ENCODE measurements at places on chromosomes 3 and 15. TPM values are rescaled to one million over a fixed set of nuclear protein-coding genes. Genes with fewer than 3 reads are reported as not detected.

- no peaks in the 10 kb centered on the region for H3K27me3 ChIP-seq
- H3K4me1 ChIP-seq = no peaks in the 10 kb centered on the region
- H3K36me3 ChIP-seq = no peaks in the 10 kb centered on the region
- H3K27ac ChIP-seq = no peak overlapping the region
Measured at GRCh38 chr3:182690172-182690571, 103.1 kb upstream of the ATP11B start.

Gene ANKRD63
- total RNA-seq = not detected

GRCh38 chr15:72685925-72686794, at the start of the genes BBS4 and HIGD2B:
BBS4 (plus strand) TSS chr15:72686207; CDS start chr15:72686228, 21 bp downstream.
HIGD2B (minus strand) TSS chr15:72686182; CDS start chr15:72676374, 9,808 bp downstream.
- H3K27ac ChIP-seq = peak within 1 kb of the TSS; percentile 79
- peak within 1 kb of the TSS; percentile 71 for H3K4me3 ChIP-seq
- peaks cover 6% of the 10 kb centered on the region for H3K4me1 ChIP-seq
- no peaks in the 10 kb centered on the region for H3K27me3 ChIP-seq
- DNase-seq = peak; percentile 93

DNA sequence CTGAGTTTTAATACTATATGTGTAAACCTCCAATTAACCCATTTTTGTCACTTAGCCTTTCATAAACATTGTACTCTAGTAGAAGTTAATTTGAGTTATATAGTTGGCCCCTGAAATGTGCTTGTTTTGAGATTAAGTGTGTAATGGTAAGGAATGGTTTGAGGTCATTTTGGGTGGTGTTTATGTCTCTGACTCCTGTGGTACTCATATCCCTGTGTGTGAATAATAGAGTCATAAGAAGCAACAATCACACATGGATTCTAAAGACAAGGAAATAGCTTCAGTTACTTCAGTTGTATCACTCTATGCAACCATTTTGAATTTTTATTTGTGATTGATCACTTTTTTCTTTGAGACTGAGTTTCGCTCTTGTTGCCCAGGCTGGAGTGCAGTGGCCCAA, 408.5 kb downstream of the MFSD1 start:
- no peak overlapping the region for H3K4me3 ChIP-seq
- H3K36me3 ChIP-seq = no peaks in the 10 kb centered on the region
- H3K4me1 ChIP-seq = no peaks in the 10 kb centered on the region
- no peak for DNase-seq

GRCh38 chr3:151034303-151034702, 51.2 kb upstream of the MED12L start:
- H3K27me3 ChIP-seq = no peaks in the 10 kb centered on the region
- H3K36me3 ChIP-seq = no peaks in the 10 kb centered on the region
- no peaks in the 10 kb centered on the region for H3K4me1 ChIP-seq
- no peak overlapping the region for H3K4me3 ChIP-seq

Gene CORO2B
- total RNA-seq = 0.19 TPM

DNA sequence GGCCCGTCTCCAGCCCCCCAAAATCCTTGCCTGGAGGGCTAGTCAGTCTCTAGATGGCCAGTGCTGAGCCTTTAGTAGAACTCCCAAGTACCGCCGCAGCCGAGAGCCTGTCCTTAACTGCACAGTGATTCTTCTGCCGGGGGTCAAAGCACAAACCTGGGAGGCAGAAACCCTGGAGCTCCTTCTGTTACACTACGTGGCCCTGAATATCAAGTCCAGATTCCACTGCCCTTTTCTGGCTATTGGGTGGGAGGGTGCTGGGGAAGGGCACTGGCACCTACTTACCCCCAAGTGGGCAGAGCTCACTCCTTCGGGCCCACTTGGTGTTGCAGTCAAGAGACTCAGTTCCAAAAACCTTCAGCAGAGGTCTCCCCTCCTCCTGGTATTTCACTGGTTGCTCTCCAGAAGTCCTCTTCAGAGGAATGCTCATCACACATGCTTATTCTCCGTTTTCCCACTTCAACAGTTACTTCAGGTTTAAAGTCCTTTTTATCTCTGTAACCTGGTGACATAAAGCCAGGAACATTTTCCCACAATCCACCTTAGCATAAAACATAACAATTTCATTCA, 10.8 kb downstream of the PDHB start:
- no peaks in the 10 kb centered on the region for H3K27me3 ChIP-seq
- DNase-seq = no peak
- H3K36me3 ChIP-seq = no peaks in the 10 kb centered on the region
- H3K4me1 ChIP-seq = peaks cover 3% of the 10 kb centered on the region
- H3K4me3 ChIP-seq = no peak overlapping the region

DNA sequence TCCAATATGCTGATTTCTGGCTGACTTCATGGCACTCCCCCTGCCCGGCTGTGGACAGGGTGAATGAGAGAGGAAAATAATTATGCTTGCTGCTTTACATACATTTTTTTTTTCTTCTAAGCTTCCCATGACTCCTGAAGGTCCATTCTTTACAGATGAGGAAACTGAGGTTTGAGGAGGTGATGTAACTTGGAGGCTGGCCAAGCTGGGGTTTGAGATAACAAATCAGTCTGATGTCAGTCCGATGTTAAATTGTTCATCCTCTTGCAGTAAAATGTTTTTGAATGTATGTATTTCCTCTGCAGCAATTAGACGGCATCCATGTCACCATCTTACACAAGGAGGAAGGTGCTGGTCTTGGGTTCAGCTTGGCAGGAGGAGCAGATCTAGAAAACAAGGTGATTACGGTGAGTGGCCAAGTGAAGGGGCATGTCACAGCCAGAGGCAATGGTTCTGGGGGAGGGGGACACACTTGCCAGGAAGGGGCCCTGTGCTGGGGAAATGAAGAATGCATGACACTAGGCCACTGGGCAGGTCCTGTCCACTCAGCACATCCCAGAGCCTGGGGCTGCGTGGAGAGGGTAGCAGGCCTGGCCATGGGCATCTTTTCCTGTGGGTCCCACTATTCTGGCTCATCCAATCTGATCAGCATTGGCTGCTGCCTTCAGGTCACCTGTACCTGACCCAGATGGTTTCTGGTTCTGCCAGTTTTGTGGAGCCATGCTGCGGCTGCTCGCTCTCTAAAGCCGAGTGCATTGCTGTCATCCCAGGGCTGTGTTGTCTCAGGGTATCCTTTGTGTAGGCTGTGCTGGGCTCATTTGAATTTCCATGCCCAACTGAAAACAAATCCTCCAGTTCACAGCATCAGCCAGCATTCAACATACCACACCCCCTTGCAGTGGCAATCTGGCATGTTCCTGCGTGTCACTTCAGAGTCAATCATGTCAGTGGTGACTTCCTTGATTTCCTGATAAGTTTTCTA, 20.4 kb downstream of the STARD5 start:
- H3K36me3 ChIP-seq = peaks cover 7% of the 10 kb centered on the region
- H3K4me1 ChIP-seq = peaks cover 24% of the 10 kb centered on the region
- no peak overlapping the region for H3K4me3 ChIP-seq
- H3K27me3 ChIP-seq = no peaks in the 10 kb centered on the region
- peak; percentile 33 for DNase-seq

DNA sequence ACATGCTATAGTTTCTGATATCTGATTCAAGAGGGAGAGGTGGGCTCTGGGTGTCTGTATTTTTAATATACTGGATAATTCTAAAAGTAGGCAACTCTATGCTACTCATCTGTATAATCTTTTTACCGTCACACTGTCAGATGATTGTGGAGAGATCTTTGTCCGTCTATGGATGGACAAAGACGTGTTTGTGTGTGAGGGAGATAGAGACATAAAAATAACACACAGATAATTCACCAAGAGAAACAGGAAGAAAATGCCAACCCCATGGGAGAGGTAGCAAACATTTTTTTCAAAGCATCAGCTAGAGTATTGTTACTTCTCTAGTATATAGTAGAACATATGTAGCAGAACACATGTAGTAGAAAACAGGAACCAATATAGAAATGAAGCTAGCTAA, 346.1 kb downstream of the AGBL1 start:
- DNase-seq = no peak
- H3K27me3 ChIP-seq = no peaks in the 10 kb centered on the region
- H3K27ac ChIP-seq = no peak overlapping the region

DNA sequence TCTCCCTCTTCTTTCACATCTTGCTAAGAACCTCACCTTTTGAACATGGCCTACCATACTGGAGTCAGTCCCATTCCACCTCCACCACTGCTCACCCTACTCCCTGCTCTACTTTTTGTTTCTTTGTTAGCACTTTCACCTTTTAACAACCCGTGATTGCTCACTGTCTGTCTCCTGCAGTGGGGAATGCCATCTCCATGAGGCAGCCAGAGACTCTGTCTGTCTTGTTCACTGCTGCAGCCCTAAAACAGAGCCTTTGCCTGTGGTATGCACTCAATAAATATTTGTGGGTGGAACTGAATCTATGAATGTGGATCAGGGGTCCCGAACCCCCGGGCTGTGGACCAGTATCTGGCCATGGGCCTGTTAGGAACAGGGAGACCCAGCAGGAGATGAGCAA, 16.5 kb upstream of the TLE3 start:
- no peak overlapping the region for H3K4me3 ChIP-seq
- no peak overlapping the region for H3K27ac ChIP-seq
- no peak for DNase-seq
- no peaks in the 10 kb centered on the region for H3K36me3 ChIP-seq

Gene SH2D7
- total RNA-seq = not detected

GRCh38 chr3:157624801-157625200, 121.6 kb upstream of the VEPH1 start:
- no peaks in the 10 kb centered on the region for H3K4me1 ChIP-seq
- no peak overlapping the region for H3K27ac ChIP-seq
- H3K36me3 ChIP-seq = no peaks in the 10 kb centered on the region

GRCh38 chr3:34174740-34175139, 376.3 kb downstream of the PDCD6IP start:
- no peaks in the 10 kb centered on the region for H3K4me1 ChIP-seq
- DNase-seq = no peak
- H3K27me3 ChIP-seq = no peaks in the 10 kb centered on the region
- no peaks in the 10 kb centered on the region for H3K36me3 ChIP-seq
- no peak overlapping the region for H3K4me3 ChIP-seq

- H3K4me1 ChIP-seq = no peaks in the 10 kb centered on the region
- H3K27me3 ChIP-seq = no peaks in the 10 kb centered on the region
- H3K4me3 ChIP-seq = no peak overlapping the region
- H3K36me3 ChIP-seq = no peaks in the 10 kb centered on the region
Measured at GRCh38 chr15:59354417-59355031, 18.1 kb downstream of the MYO1E start.

- no peak overlapping the region for H3K4me3 ChIP-seq
- DNase-seq = no peak
- H3K36me3 ChIP-seq = no peaks in the 10 kb centered on the region
- H3K4me1 ChIP-seq = no peaks in the 10 kb centered on the region
- no peaks in the 10 kb centered on the region for H3K27me3 ChIP-seq
Measured at GRCh38 chr15:80556694-80557367, 138.3 kb upstream of the ABHD17C start.

GRCh38 chr3:43348852-43349574, 62.7 kb downstream of the SNRK start:
- no peak overlapping the region for H3K27ac ChIP-seq
- H3K36me3 ChIP-seq = peaks cover 17% of the 10 kb centered on the region
- H3K27me3 ChIP-seq = no peaks in the 10 kb centered on the region
- peaks cover 8% of the 10 kb centered on the region for H3K4me1 ChIP-seq

GRCh38 chr3:64291345-64291744, 66.1 kb upstream of the PRICKLE2 start:
- no peak for DNase-seq
- H3K27ac ChIP-seq = no peak overlapping the region
- no peaks in the 10 kb centered on the region for H3K4me1 ChIP-seq
- H3K4me3 ChIP-seq = no peak overlapping the region
- H3K36me3 ChIP-seq = no peaks in the 10 kb centered on the region
- no peaks in the 10 kb centered on the region for H3K27me3 ChIP-seq

Gene EFCAB12
- 0.26 TPM for total RNA-seq

GRCh38 chr3:19931180-19931692, 2.8 kb downstream of the EFHB start:
- no peaks in the 10 kb centered on the region for H3K36me3 ChIP-seq
- H3K27ac ChIP-seq = no peak overlapping the region
- no peaks in the 10 kb centered on the region for H3K4me1 ChIP-seq
- no peak overlapping the region for H3K4me3 ChIP-seq
- H3K27me3 ChIP-seq = no peaks in the 10 kb centered on the region
- DNase-seq = no peak

GRCh38 chr3:124850633-124851032, 36.5 kb downstream of the ITGB5 start:
- peak overlapping the region; percentile 82 for H3K27ac ChIP-seq
- no peak overlapping the region for H3K4me3 ChIP-seq
- H3K36me3 ChIP-seq = peaks cover 9% of the 10 kb centered on the region
- no peaks in the 10 kb centered on the region for H3K4me1 ChIP-seq

Gene CNTN3
- 4.3 TPM for total RNA-seq

GRCh38 chr15:77837649-77838025, 204.9 kb upstream of the LINGO1 start:
- H3K4me1 ChIP-seq = no peaks in the 10 kb centered on the region
- no peaks in the 10 kb centered on the region for H3K36me3 ChIP-seq
- H3K27me3 ChIP-seq = no peaks in the 10 kb centered on the region
- H3K27ac ChIP-seq = no peak overlapping the region

Gene FAM227B
- total RNA-seq = 3.2 TPM

Gene RTP1
- not detected for total RNA-seq

DNA sequence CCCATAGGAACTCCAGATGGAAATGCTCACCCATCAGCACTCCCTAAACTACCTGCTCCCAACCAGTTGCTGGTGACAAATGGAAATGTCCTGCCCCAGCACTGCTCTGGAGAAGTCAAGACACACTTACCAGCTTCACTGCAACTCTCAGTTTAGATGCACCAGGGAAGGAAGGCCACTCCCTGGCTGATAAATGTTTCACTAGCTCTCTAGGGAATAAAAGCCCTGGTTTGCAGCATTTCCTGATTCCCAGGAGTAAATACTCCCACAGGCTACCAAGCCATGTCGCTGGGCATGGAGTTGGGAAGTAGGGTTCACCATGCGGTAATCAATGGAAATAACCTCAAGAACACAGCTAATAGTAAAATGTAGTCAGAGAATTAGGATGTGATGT, 112.0 kb upstream of the NEO1 start:
- H3K27me3 ChIP-seq = no peaks in the 10 kb centered on the region
- H3K4me1 ChIP-seq = no peaks in the 10 kb centered on the region
- H3K27ac ChIP-seq = no peak overlapping the region
- DNase-seq = no peak
- no peaks in the 10 kb centered on the region for H3K36me3 ChIP-seq
- H3K4me3 ChIP-seq = no peak overlapping the region

Gene ATP10A
- 0.43 TPM for total RNA-seq

Gene ZCWPW2
- total RNA-seq = not detected

DNA sequence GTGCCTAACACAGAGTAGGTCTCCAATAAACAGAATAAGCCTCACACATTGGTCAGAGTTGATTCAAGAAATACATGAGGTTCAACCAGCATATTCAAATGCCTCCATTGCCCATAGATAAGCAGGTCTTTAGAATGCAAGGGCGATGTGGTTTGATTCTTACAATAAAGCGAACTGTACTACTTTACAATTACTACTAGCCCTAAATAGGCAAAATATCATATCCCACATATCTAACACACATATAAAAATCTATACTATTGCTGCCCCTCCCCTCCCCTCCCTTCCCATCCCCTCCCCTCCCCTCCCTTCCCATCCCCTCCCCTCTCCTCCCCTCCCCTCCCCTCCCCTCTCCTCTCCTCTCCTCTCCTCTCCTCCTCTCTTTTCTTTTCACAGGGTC, 6.7 kb upstream of the GRM7 start:
- no peak overlapping the region for H3K27ac ChIP-seq
- no peaks in the 10 kb centered on the region for H3K4me1 ChIP-seq
- H3K4me3 ChIP-seq = no peak overlapping the region
- H3K27me3 ChIP-seq = no peaks in the 10 kb centered on the region
- no peaks in the 10 kb centered on the region for H3K36me3 ChIP-seq

Gene GATA2
- total RNA-seq = 0.60 TPM

Gene STRC
- 0.76 TPM for total RNA-seq
